Fibroblast of upper back skin (primary cell): ENCODE measurements at places on chromosomes 1 and 21.

DNA sequence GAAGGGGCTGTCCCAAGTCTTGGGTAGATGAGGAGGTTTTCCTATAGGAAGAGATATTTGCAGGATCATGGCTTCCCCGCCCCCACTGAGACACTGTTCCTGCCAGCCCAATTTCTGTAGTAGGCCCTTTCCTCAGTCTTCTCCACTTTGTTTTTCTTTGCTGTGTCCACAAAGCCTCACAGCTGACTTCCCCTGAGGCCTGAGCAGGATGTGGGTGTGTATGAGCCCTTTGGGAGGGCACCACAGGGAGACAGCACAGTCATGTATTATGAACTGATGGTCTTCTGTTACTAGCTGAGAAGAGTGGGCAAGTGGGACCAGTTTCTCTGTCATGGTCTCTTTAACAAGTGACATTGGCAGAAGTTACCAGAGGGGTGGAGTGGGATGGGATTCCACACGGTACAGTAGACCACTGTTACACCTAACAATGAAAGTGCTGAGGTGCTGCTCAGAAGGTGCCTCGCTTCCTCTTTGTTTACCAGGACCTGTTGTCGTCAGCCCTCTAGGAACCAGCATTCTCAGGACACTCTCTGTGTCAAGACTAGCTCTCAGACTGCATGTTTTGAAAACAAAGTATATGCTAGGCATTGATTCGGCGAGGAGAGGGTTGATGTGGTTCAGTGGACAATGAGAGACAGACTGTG is 253.8 kb upstream of the HOOK1 start:
- DNase-seq: no peak

DNA sequence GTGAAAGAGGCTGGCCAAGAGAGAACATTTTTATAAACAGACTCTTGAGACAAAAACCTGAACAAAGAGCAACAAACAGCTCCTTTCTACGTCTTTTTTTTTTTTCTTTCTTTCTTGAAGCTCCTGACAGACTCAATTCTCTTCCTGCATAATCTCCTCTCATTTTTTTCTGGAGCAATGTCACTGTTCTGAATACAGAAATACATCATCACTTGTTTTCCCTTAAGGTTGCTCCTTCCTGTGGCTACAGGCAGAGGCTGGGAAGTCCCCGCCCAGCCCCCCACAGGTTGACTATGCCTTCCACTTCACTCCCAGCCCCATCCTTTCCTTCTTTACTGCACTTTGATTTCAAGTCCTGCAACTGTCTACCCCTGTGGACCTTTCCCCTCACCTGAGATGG is 46.1 kb downstream of the TNR start:
- no peak for DNase-seq

- no peak for DNase-seq
These were observed 155.0 kb downstream of the TPR start for GRCh38 chr1:186220067-186220466.

DNA sequence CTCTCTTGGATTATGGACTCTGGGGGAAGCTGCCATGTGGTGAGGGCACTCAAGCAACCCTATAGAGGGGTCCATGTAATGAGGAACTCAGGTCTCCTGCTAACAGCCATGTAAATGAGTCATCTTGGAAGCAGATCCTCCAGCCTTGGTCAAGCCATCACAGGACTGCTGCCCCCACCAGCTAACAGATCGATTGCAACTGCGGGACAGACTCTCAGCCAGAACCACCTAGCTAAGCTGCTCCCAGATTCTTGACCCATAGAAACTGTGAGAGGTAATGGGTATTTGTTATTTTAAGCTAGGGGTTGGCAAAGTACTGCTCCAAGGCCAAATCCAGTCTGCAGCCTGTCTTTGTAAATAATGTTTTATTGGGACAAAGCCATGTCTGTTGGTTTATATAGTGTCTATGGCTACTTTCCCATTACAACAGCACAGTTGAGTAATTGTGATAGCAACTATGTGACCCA is 27.6 kb upstream of the MAP3K7CL start:
- no peak for DNase-seq

GRCh38 chr1:78015148-78015547 is 10.4 kb downstream of the DNAJB4 start:
- no peak for DNase-seq
